Esophagus squamous epithelium (tissue), 5 donors: ENCODE measurements at places on chromosomes 1 and 21. TPM values are rescaled to one million over a fixed set of nuclear protein-coding genes. Genes with fewer than 3 reads are reported as not detected.

DNA sequence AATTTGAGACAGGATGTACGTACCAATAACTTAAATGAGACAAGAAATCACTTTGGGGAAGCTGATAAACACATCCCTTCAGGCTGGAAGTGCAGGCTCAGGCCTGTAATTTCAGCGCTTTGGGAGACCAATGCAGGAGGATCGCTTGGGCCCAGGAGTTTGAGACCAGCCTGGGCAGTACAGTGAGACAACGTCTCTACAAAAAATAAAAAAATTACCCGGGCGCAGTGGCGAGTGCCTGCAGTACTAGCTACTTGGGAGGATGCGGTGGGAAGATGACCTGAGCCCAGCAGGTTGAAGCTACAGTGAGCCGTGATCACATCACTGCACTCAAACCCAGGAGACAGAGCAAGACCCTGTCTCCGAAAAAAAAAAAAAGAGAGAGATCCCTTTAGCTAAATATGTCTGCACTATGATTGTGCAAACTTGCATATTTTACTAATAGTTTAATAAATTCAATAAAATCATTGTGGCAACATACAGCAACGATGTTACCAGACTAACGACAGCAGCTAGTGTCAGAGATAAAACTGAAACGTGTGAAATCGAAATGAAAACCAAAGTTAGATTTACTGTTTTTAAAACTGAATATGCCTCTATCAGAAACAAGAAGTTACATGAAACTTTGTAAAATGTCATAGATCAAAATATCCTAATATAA lies 54.7 kb downstream of the CD2 start:
- H3K4me1 ChIP-seq, result peaks cover 33% of the 10 kb centered on the region
- H3K4me3 ChIP-seq, result no peak overlapping the region
- H3K27ac ChIP-seq, result peak overlapping the region; percentile 73
- no peak for DNase-seq
- H3K27me3 ChIP-seq, result no peaks in the 10 kb centered on the region

- no peaks in the 10 kb centered on the region for H3K36me3 ChIP-seq
- peaks cover 85% of the 10 kb centered on the region for H3K4me1 ChIP-seq
- H3K27ac ChIP-seq, result peak overlapping the region; percentile 23
- DNase-seq, result no peak
- no peak overlapping the region for H3K4me3 ChIP-seq
- no peaks in the 10 kb centered on the region for H3K27me3 ChIP-seq
These were observed 14.2 kb downstream of the PTP4A2 start for GRCh38 chr1:31923901-31924535.

HSPA13 gene
- total RNA-seq, result 4.4 TPM

LRRC38 gene
- total RNA-seq, result not detected

- no peak for DNase-seq
- no peaks in the 10 kb centered on the region for H3K4me1 ChIP-seq
- H3K4me3 ChIP-seq, result no peak overlapping the region
- no peaks in the 10 kb centered on the region for H3K27me3 ChIP-seq
- no peak overlapping the region for H3K27ac ChIP-seq
These were observed 48.9 kb downstream of the UBIAD1 start for GRCh38 chr1:11321656-11322491.

GRCh38 chr1:234958706-234959657 lies 169.7 kb downstream of the TOMM20 start:
- H3K27me3 ChIP-seq, result no peaks in the 10 kb centered on the region
- DNase-seq, result no peak
- peak overlapping the region; percentile 59 for H3K27ac ChIP-seq
- H3K4me1 ChIP-seq, result peaks cover 81% of the 10 kb centered on the region
- no peak overlapping the region for H3K4me3 ChIP-seq

DNA sequence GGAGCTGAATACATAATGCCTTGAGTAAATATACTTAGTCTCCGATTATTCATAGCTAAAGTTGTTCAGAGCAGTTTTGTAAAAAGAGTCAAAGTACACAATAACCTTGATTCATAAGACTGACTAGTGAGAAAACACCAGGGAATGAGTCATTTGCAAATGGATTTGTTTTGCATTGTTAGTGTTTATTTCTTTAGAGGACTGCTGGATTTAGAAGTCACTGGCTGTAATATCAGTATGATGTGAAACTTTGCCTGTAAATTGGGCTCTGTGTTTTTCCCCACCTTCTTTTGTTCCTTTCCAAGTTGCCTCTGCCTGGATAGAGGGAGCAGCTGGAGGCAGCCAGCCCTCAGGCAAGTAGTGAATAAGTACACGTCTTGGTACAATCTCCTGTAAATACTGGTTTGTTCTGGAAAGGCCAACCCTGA lies 474.7 kb downstream of the NUF2 start:
- no peak overlapping the region for H3K27ac ChIP-seq
- no peaks in the 10 kb centered on the region for H3K4me1 ChIP-seq
- DNase-seq, result no peak
- no peak overlapping the region for H3K4me3 ChIP-seq
- H3K36me3 ChIP-seq, result no peaks in the 10 kb centered on the region
- H3K27me3 ChIP-seq, result no peaks in the 10 kb centered on the region

DSCAM gene
- not detected for total RNA-seq

- H3K27ac ChIP-seq, result no peak overlapping the region
- no peaks in the 10 kb centered on the region for H3K27me3 ChIP-seq
- no peaks in the 10 kb centered on the region for H3K36me3 ChIP-seq
- H3K4me1 ChIP-seq, result peaks cover 24% of the 10 kb centered on the region
- DNase-seq, result no peak
- H3K4me3 ChIP-seq, result no peak overlapping the region
These were observed 45.5 kb upstream of the AIM2 start for GRCh38 chr1:159122005-159122621.

DNA sequence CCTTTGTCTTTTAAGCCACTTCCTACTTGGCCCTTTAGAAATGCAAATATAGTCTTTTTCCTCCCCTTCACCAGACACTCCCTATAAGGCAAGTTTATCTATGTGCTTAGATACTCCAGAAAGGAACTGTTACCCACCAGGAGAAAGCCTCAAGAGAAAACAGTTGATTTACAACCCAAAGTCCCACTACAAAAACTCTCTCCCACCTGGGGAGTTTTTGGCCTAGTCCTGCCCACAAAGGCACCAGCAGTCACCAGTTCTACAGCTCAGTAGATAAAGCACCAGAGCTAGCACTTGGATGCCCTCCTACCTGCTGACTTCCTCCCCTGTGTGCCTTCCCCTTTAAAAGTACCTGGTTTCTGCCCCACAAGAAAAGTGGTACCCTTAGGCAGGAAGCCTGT lies 27.7 kb upstream of the HAO2 start:
- H3K27ac ChIP-seq, result no peak overlapping the region
- DNase-seq, result no peak
- H3K4me3 ChIP-seq, result no peak overlapping the region
- H3K36me3 ChIP-seq, result no peaks in the 10 kb centered on the region

C1QC gene
- total RNA-seq, result 138 TPM

DNA sequence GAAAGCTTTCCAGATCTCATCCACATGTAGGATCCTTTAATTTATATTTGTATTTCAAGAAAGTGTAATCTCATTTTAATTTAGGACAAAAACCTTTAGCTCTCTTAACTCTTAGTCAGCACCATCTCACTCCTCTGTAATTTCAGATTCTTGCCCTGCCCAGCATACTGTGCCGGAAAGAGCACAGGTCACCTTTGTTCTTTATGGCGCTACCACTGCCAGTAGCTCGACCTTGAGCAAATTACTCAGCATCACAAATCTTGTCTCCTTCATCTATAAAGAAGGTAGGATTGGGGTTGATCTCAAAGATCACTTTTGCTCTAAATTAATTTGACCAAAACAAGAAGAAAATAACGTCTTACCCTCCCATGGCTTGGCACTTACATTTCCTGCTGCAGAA lies 56.1 kb upstream of the ZC3H11B start:
- no peak overlapping the region for H3K4me3 ChIP-seq
- H3K27me3 ChIP-seq, result no peaks in the 10 kb centered on the region
- no peak for DNase-seq
- H3K36me3 ChIP-seq, result no peaks in the 10 kb centered on the region
- H3K4me1 ChIP-seq, result no peaks in the 10 kb centered on the region

DNA sequence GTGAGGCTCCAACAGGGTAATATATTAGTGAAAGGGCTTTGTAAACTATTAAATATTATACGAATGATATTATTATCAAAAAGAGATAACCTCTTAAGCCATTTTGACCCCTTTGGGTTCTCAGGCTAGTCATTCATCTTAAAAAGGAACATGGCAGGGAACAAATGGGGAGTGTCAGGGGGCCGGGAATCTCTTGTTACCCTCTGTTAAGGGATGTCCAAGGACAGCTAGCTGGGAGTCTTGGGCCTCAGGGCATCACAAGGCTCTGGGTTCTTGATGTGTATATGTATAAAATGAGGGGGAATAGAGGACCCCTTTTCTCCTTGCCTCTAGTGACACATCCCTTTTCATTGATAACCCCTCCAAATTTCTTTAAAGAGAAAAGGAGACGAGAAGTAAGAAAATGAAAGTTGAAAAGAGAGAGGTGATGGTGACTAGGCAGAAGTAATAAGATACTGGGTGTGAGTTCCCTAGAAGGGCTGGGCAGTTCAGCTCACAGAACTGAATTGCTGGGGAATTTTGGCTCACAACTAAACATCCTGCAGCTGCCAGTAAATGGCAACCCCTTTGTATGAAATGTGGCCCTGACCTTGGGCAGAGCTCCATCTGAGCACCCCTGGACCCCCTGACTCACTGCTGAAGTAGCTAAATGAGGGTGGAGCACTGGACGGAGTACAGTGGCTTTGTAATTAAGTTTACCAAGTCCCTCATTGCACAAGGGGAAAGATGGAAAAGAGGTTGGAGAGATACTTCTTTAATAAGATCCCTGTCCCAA lies 20.0 kb upstream of the ZNF326 start:
- no peak for DNase-seq
- H3K4me1 ChIP-seq, result no peaks in the 10 kb centered on the region
- no peaks in the 10 kb centered on the region for H3K36me3 ChIP-seq
- H3K27ac ChIP-seq, result no peak overlapping the region
- H3K4me3 ChIP-seq, result no peak overlapping the region

DNALI1 gene
- 4.2 TPM for total RNA-seq

ERICH3 gene
- not detected for total RNA-seq

- H3K4me3 ChIP-seq, result no peak overlapping the region
- H3K36me3 ChIP-seq, result peaks cover 43% of the 10 kb centered on the region
- H3K27me3 ChIP-seq, result no peaks in the 10 kb centered on the region
- peak overlapping the region; percentile 24 for H3K27ac ChIP-seq
- no peak for DNase-seq
These were observed 61.8 kb upstream of the LAMC2 start for GRCh38 chr1:183124259-183124658.

DNA sequence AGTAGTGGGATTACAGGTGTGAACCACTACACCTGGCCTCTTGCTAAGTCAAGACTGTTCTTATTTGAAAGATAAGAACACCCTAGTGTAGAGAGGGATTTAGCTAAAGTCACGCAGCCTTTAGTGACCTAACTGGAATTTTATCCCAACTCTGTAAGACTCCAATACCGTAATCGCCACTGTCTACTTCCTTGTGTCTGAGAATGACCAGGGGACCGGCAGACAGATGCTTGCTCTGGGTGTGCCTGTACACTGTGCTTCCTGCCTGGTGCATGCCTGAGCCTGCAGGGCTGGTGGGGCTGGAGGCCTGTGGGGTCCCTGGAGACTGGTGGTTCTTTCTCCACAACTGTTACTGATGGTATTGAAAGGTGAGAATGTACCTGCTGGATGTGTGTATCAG lies 15.3 kb downstream of the MFSD2A start:
- peaks cover 5% of the 10 kb centered on the region for H3K27me3 ChIP-seq
- peak overlapping the region; percentile 77 for H3K27ac ChIP-seq
- H3K36me3 ChIP-seq, result no peaks in the 10 kb centered on the region
- H3K4me3 ChIP-seq, result no peak overlapping the region

DNA sequence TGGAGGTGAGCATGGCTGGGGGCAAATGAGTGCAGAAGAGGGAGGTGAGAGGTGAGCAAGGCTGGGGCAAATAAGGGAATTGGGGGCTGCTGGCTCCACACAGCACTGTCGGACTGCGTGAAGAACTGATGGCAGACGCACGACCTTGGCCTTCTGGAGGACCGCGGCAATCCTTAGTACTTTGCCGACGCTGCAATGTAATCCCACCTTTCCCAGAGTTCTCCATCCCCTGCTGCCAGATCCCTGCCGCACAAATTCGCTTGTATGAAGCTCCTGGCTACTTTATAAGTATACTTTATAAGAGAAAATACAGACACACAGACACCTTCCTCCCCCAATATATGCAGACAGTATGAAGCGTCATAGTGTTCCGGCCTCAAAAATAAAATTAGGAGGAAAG lies 472.4 kb downstream of the SMYD3 start:
- H3K36me3 ChIP-seq, result no peaks in the 10 kb centered on the region
- no peaks in the 10 kb centered on the region for H3K27me3 ChIP-seq
- H3K27ac ChIP-seq, result no peak overlapping the region
- H3K4me3 ChIP-seq, result no peak overlapping the region
- no peak for DNase-seq
- no peaks in the 10 kb centered on the region for H3K4me1 ChIP-seq

- DNase-seq, result no peak
- H3K36me3 ChIP-seq, result no peaks in the 10 kb centered on the region
- no peaks in the 10 kb centered on the region for H3K27me3 ChIP-seq
These were observed 41.3 kb downstream of the RIPK4 start for GRCh38 chr21:41725421-41726031.

C1QA gene
- total RNA-seq, result 167 TPM

PRR9 gene
- not detected for total RNA-seq

- no peaks in the 10 kb centered on the region for H3K27me3 ChIP-seq
- H3K27ac ChIP-seq, result no peak overlapping the region
- H3K4me3 ChIP-seq, result no peak overlapping the region
- no peak for DNase-seq
- no peaks in the 10 kb centered on the region for H3K36me3 ChIP-seq
- peaks cover 21% of the 10 kb centered on the region for H3K4me1 ChIP-seq
These were observed 44.1 kb upstream of the TSPAN2 start for GRCh38 chr1:115133440-115133839.

DNA sequence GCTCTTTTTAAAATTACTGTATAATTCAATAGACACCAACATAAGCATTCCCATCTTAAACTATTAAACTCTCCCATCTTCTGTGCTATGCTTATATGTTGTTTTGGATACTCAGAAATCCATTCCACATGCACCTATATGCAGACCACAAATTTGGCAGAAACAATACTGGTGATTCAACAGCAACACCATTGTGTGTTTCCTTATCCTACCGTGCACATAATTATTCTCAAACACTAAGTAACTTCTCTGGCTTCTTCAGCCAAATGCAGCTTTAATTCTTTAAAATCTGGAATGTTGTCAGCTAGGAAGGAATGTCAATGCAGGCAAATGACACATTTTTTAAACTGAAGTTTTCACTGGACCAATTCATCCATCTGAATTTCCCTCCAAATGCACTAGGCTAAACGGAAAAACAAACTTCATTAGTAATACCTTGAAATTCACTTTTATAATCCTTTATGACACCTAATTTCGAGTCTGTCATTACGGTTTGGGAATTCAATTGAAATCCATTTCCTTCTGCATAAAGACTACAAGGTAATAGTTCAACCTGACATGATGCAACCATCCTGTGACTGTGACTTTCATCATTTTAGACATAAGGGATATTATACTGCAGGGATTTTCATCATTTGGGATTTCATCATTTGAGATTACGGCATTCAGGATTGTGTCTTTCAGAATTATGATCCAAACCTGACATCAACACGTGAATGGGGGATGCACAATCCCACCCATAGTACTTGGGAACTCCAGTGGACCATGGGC lies 308.5 kb downstream of the LTN1 start:
- no peaks in the 10 kb centered on the region for H3K4me1 ChIP-seq
- H3K27ac ChIP-seq, result no peak overlapping the region
- H3K27me3 ChIP-seq, result no peaks in the 10 kb centered on the region
- DNase-seq, result no peak
- H3K4me3 ChIP-seq, result no peak overlapping the region
